Stimulated activated CD4-positive, alpha-beta T cell treated with anti-CD3 and anti-CD28 coated beads, Interleukin-2, amount 100 ng/mL, for 24 hours (primary cell): ENCODE measurements at places on chromosomes 1 and 21.

DNA sequence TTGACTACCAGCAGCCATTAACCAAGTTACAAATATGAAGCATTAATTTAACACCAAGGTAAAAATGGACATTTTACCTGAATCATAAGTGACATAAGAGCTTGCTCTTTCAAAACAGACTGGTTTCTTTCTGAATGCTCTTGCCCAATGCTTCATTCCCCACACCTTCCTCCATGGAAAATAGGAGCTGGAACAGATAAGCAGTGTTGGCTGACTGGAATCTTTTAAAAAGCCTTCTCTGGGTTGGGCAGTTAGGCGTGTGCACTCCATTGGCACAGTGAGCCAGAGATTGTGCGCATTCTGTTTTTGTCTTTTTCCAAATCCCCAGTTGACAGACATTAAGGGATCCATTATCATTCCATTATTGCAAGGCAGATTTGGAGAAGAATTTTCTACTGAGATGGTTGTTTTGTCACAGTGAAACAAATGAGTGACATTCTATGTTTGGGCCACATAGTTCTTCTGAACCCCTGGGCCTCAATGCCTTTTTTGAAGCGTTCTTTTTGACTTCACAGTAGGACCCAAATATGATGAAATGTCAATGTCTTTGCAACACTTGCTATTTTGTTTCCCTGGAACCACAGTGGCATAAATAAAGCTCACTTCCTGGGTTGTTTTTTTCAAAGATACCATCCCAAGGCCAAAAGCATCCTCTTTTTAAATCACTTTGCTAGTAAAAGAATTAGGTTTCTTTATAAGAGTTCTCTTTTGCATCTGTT lies 32.3 kb downstream of the LRRC8B start:
- DNase-seq, result no peak

GRCh38 chr1:67270541-67270940 lies 37.1 kb upstream of the IL12RB2 start:
- no peak for DNase-seq

DNA sequence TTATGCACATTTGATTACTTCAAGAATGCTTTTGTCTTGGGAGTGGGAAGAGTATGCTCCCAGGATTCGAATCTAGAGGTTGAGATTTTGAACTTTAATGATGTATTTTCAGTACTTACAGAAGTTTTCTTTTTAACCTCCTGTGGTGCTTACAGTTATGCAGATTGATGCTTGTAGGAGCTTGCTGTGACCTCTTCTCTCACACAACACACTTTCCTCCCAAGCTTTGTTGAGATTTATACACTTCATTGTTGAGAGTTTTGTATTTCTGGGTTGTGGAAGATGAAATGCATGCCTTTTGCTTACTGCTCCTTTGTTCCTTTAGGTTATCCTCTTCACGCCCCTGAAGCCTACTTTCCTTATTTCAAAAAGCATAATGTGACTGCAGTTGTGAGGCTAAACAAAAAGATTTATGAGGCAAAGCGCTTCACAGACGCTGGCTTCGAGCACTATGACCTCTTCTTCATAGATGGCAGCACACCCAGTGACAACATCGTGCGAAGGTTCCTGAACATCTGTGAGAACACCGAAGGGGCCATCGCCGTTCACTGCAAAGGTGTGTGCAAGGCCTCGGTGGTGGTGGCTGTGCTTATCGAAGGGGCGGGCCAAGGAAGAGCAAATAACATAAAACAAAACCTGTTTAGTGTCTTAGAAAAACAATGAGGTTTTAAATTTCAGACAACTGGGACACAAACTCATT lies 75.5 kb upstream of the GPR88 start:
- DNase-seq, result no peak

DNA sequence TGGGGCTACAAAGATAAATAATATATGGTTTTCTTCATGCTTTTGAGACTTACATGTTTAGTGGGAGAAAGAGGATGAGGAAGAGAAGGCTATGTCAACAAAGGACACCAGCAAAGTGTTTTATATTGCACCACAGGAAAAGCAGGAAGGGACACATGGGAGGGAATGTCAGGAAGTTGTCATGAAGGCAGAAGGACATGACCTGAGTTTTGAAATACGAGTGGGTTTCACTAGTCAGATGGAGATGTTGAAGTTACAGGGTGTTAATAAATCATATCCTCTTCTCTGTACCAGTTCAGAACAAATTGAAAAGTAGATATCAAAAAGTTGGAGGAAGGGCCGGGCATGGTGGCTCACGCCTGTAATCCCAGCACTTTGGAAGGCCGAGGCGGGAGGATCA lies 18.2 kb upstream of the AGO1 start:
- DNase-seq, result no peak

DNA sequence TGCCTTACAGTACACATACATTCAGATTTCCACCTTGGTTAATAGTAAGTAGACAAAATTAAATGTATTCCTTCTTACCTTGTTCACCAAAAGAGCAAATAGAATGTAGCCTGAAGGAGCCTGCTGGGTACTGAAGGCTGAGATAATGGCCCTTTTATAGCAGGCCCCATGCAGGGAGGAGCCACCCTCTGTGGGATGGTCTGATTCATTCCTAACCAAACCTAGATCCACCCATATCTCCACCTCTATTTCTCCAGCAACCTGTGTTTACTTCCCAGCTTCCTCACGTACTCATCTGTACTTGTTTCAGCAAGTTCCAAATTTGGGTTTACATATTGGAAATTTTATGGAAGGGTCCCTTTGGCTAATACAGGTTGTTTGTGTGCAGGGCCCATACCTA lies at the start of gene FLG:
TSS of gene FLG (minus strand) at position 129 of the 400 bp plus-strand sequence. CDS start 9,783 bp downstream, outside the sequence.
- no peak for DNase-seq

DNA sequence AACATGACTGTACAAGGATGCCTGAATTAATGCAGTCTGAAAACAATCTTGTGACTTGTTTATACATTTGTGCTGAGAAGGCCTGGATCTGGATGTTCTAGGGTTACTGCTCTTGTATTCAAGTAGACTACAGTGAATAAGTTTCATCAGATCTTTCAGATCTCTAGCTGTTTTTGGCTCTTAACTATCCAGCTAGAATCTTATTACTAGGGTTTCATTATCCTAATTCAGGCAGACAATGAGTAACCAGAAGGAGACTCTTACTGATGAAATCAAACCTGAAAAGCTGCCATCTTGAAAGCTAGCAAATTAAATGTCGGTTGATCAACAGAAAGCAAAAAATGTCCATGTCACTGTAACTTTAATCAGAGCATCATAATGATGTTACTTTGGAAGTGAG lies 112.5 kb upstream of the KCNK2 start:
- no peak for DNase-seq

- DNase-seq, result no peak
Measured at GRCh38 chr1:165857046-165857801, 29.8 kb downstream of the UCK2 start.

- peak; percentile 89 for DNase-seq
Measured at GRCh38 chr1:152036267-152037216, at the start of gene S100A11. TSS of gene S100A11 (minus strand) at chr1:152037004. CDS start at chr1:152036915, 89 bp downstream.

- DNase-seq, result no peak
Measured at GRCh38 chr1:19458815-19459417, 26.4 kb downstream of the CAPZB start.

GRCh38 chr1:208809876-208810275 lies 565.7 kb upstream of the PLXNA2 start:
- no peak for DNase-seq

- DNase-seq, result no peak
Measured at GRCh38 chr1:11925938-11926292, 312 bp downstream of the KIAA2013 start.

DNA sequence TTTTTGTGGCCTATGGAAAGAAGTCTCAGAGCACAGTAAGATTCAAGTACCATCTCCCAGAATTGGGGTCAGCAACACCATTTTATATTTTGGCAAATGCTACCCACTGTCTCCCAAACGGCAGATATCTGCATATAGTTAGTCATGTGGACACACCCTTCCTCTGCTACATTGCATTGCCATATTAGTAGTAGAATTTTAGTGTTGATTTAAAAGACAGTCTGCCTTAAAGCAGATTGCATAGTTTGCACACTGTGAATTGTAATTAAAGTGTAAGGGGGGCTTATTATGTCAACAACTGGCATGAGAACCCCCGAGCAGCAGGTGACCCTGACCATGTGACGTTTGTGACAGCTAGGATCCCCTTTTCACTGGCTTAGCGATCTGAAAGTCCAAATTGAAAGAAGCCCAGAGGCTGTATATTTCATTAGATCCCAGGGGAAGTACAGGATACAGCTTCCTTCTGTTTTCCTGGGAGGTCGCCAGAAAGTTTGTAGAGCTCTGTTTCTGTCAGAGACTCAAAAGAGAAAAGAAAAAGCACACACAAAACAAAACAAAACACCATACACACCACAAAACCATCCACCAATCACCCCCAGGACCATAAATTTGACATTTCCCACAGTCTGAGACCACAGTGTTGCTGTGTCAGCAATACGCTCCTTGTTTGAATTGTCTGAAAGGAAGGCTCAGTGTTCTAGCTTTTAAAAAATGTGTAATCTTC lies 172.4 kb downstream of the NFIA start:
- no peak for DNase-seq

GRCh38 chr1:12437629-12438028 lies 180.4 kb downstream of the DHRS3 start:
- DNase-seq, result no peak

DNA sequence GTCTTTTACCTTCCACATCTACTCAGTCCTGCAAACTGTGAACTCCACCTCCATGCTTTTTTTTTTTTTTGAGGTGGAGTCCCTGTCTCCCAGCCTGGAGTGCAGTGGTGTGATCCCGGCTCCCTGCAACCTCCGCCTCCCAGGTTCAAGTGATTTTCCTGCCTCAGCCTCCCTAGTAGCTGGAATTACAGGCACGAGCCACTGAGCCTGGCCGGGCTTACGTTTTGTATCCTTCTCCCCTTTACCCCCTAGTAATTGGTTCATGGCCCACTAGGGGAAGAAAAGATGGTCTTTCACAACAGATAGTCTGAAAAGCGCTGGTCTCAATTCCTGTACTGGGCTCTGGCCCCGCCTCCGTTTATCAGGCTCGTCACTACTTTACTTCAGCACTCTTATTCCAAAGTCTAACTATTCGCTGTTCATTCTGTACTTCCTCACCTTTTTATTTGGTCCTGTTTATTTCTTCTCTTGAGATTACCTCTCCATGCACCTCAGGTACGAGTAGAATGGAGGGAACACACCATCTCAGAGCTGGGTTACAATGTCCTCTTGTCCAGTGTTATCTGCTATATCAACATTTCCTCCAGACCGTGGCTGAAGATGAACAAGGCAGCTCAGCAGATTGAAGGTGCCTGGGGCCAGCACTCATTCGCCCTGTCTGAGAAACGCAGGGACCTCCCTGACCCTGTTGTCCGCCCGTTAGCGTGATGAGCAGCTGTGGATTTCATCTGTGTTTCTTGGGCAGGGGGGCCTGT lies 16.2 kb downstream of the CNST start:
- no peak for DNase-seq

DNA sequence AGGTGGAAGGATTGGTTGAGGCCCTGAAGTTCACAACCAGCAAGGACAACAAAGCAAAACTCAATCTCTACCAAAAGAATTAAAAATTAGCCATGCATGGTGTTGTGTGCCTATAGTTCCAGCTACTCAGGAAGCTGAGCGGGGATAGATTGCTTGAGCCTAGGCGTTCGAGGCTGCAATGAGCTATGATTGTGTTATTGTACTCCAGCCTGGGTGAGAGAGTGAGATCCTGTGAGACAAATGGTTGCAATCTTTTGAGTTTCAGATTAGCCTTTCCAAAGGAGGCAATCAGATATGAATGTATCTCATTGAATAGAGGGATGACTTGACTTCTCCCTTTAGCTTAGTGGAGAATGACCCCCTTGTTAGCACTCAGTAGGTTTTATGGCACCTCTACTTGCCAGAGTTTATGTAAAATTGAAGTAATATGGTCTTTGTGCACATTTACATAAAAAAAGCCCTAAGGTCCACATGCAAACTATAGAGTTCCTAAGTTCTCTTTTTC lies 105.6 kb upstream of the OLFM3 start:
- DNase-seq, result no peak

DNA sequence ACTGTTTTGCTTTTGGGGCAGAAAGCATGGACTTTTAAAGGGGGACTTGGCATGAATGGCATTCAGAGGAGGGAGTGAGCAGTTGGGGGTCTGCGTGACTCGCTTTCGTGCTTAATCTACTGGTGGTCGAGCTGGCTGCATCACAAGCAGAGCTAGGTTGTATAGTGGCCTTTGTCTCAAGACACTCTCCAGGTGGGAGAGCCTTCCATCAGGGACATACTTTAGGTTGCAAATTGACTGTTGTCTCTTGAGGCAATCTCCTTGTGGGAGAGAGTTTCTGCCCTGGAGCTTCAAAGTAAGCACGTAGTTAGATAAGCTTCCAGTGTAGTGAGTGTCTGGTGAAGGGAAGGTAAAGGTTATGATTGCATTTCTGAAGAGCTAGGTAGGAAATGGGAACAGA lies 93.9 kb downstream of the C1orf21 start:
- DNase-seq, result no peak

DNA sequence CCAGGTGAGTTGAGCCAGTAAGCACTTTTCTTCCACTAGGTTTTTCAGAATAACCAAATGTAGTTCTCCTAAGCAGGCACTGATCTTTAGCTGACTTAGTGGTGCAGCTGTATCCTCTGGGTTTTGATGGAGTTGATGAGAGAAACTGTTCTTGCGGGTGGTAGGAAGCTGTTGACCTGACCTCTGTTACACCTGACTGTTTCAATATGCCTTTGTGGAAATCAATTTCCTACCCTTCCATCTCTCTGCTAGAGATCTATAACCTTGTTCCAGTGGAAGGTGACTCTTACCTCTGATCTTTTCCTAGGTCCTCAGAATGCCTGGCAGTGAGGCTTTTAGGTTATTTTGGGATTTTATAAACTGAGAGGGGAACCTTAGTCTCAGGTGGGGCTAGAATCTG lies 51.6 kb upstream of the MACF1 start:
- DNase-seq, result no peak

DNA sequence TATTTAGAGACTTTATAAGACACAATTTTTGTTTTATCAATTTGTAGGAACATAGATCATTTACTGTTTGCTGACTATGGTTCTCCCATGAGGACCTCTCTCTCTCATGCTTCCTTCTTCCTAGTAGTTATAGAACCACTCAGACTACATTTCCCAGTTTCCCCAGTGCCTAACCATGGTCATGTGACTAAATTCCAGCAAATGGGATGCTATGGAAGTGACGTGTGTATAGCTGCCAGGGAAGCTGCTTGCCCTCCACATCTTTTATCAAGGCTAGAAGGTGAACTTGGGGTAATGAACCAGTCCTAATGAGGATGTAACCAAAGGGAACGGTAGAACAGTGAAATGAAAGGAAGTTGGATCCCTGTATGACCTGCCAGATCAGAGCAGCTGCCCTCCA lies 184.0 kb downstream of the MIS18A start:
- DNase-seq, result no peak

DNA sequence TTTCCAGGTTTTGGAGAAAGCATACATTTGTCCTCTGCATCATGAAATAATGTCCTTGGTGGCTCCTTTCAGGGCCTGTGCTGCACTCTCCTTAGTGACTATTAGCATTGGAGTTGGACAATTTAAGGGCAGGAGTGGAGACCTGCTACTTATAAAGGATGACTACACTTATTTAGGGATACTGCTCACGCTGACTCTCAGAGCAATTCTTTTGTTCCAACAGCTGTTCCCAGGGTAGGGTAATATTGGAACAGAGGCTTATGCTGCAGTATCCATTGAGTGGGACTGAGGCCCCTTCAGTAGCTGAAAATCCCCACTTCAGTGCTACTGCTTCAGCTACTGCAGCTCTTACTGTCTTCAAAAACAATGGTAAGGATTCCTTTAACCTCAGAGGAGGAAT lies 84.6 kb downstream of the GPR88 start:
- no peak for DNase-seq
